ENCODE measurements at places on chromosomes 2 and 18.

- DNase-seq = no peak
Observed at GRCh38 chr2:241545106-241545505, 13.4 kb upstream of the BOK start.

DNA sequence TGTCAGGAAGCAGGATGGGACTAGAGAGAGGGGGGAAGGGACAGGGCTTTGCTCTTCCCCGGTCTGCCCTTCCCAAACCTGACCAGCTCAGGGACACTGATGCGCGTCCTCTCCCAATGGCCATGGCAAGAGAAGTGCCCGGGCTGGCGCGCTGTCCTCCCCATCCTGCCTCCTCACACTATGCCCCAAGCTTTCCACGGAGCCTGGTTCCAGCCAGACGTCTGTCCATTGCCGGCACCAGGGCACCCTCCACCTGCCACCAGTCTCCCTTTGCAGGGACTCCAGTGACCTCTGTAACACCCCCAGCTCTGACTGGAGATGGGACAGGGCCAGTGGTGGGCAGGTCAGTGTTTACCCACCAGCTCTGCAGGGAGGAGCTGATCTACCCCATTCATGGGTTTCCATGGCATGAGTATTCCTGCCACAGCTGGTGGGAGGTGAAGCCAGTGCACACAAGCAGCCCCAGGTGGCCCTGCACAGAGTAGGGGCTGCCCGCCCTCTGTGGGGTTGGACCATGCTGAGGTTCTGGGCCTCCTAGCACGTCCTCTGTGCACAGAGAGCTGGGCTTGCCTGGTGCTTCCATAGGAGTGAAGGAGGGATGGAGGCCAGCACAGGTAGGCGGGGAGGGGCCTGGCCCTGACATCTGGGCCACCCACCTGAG lies 109.5 kb downstream of the PXDN start:
- no peak for DNase-seq

DNA sequence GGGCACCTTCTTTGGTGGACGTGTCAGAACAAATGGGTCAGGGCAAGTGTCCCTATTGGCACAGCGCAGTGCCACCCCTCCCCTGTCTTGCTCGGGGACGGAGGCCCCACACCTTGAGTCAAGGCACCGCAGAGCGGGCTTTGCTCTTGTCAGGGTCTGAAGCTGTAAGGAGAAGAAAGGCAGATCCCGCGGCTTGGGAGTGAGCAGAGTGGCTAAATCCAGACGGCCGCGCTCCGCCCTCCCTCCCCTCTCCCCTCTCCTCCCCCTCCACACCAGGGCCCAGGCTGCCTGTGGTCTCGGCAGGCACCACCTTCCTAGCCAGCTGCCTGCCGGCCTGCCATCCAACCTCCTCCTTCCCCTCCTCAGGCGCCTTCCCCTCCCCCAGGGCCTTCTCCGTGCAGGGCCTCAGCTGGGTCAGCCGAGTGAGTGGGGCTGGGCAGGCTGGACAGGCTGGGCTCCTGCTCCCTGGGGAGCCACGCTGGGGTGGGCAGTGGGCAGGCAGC lies 25.8 kb downstream of the SPEG start:
- DNase-seq = no peak

DNA sequence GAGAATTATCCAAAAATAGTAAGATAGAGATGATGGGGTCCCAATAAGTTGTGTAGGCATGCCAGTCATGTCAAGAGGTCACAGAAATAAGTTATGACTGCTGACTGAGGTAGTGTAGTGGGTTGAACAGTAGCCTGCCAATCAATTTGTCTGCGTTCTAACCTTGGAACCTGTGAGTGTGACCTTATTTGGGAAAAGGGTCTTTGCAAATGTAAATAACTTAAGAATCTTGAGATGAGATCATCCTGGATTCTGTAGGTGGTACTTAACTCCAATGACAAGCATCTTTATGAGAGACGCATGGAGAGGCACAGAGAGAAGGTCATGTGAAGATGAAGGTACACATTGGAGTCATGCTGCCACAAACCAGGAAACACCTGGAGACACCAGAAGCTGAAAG lies 31.0 kb downstream of the ACVR1 start:
- no peak for DNase-seq

DNA sequence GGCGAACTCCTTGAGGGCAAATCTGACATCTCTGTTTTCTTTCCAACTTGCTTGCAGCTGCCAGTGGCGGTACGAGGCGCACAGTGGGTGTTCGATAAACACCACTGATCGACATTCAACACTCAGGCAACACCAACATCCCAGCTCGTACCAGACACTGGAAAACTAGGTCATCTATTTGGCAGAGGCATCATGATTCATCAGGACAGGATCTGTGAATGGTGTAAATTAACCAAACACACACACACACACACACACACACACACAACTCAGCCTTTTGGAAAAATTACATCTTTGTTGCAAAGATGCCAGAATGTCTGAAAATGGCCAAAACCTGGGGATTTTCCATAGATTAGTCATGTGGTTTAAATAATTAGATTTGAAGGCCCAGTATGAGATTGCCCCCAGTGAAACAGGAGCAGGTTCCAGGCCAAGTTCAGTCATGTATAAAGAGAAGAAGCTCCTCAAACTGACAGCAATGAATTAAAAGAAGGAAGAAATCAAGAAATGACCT lies 150.5 kb upstream of the NCKAP5 start:
- no peak for DNase-seq

GRCh38 chr2:138104071-138104470 lies 139.8 kb downstream of the HNMT start:
- no peak for DNase-seq

DNA sequence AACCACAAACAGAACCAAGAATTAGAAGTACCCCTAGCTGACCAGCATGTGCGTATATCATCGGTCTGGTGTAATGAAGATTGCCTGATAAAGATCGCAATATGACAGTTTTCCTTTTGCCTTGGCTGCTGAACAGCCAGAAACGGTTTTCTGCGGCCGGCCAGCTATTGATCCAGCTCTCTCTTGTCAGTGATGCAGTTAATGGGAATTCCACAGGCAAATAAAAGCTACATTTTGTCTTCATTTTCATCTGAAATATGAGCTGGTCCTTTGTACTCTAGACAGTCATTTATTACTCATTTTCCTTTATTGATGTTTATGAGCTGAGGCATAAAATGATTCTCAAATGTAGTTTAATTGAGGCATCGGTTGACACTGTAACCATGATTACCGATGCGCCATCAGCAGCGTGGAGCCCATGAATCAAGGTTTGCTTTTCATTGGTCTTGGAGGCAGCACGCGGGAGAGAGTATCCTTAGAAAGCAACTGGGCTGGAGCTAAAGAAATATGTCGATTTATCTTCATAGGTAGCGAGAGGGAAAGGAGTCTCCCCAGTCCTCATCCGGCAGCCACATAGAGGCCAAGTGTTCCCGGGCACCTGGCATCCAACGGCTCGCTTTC lies 535.2 kb downstream of the GALR1 start:
- no peak for DNase-seq

GRCh38 chr2:194896871-194897270 lies 760.2 kb upstream of the SLC39A10 start:
- no peak for DNase-seq

- peak; percentile 80 for DNase-seq
Observed at GRCh38 chr18:63683152-63683551, 19.6 kb upstream of the SERPINB11 start.

- no peak for DNase-seq
Observed at GRCh38 chr2:56030901-56031300, 107.3 kb upstream of the EFEMP1 start.

GRCh38 chr18:27964811-27965210 lies 212.1 kb downstream of the CDH2 start:
- DNase-seq = no peak

- no peak for DNase-seq
Observed at GRCh38 chr2:104938231-104938941, 84.5 kb downstream of the POU3F3 start.

- DNase-seq = no peak
Observed at GRCh38 chr2:99545604-99546003, 55.8 kb upstream of the REV1 start.

- DNase-seq = no peak
Observed at GRCh38 chr2:195570329-195570728, 86.7 kb upstream of the SLC39A10 start.

DNA sequence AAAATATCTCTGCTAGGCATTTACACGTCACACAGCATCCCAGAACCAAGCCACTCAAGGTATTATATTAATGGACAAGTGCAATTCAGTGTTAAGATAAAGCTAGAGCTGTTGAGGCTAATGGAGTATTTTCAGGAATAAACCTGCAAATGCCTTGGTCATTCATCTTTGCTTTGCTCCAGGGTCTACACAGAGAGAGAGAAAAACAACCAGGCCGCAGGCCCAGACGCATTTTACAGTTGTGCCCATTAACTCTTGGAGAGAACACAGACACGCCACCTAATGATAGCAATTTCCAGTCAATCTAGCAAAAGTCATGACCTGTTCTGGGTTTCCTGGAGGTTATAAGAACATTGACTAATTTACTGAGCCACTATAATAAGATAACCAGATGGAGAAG lies 829.3 kb downstream of the LRRTM4 start:
- DNase-seq = no peak

DNA sequence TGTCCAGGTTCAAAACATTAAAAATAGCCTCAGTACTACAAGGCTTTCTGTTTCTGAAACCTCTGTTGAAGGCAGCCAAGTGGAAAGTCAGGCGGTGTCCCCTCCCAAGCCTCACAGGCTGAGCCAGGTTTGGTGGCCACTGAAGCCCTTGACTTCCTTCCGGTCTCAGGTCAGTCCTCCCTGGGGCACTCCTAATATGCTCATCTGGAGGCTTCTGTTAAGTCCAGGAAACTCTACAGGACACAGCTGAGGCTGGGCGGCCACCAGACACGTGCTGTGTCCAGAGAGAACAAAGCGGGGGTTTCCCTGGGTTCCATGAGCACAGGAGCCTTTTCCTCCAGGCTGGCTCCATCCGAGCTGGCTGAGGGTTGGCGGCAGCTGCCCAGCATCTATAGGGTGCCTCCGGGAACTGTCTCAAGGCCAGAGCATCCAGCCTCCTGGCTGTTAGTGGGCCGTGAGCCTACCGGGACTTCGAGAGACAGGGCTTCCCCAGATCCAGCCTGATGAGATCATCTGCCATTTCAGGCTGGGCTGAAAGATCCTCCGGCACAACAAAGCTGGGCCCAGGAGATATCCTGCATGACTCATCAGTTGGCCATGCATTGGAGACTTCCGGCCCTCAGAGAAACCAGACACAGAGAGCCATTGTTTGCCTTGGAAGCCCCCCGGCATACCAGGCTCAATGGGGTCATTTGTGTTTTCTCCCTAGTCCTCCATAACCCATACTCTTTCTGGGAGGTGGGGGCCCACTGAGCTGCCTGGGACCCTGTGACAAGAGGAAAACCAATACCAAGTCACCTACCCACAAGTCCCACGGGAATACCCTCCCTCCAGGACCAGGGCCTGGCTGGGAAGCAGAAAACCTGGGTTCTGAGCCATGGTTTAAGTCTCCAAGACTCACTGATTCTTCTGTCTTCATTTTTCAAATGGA lies 71.7 kb downstream of the HS1BP3 start:
- DNase-seq = no peak

DNA sequence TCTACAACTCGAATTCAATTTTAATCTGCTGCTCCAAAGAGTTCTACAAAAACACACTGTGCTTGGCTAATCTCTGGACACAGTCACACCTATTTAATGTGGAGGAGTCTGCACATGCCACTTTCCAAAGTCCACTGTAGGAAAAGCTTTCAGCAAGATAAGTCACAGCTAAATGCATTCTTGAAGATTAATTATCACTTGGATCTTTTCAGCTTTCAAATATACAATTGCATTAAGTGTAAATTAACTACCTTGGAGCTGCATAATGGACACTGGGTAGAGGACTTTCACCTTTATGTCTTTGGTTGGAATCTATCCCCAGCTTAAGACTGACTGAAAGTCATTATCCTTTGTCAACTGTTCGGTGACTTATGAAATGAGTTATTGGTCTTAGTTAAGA lies 565.1 kb downstream of the PIK3C3 start:
- no peak for DNase-seq

GRCh38 chr2:241350530-241350877 lies 5.6 kb upstream of the FARP2 start:
- no peak for DNase-seq
